Skeletal muscle cell (primary cell): ENCODE measurements at places on chromosomes 11 and 22.

- DNase-seq: no peak
Observed at GRCh38 chr11:95253141-95253540, 22.1 kb upstream of the SESN3 start.

DNA sequence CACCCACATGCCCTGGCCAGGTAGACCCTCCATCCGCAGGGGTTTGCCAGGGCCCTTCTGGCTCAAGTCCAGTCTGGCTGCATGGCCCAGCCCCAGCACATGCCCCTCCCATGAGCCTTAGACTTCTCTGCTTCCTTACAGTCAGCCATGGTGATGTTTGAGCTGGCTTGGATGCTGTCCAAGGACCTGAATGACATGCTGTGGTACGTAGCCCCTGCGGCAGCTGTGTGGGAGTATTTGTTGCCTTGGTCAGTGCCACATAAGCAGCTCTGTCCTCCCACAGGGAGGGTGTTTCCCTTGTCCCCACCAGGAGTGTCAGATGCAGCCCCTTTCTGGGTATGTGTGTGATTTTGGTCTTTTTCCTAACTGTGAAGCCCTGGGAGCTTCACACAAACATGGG, 17.5 kb downstream of the CDC45 start:
- DNase-seq: peak; percentile 87

- no peak for DNase-seq
Observed at GRCh38 chr22:27975381-27976013, 56.4 kb upstream of the PITPNB start.

GRCh38 chr22:46622081-46622521, 1.9 kb downstream of the GRAMD4 start:
- DNase-seq: no peak
